ENCODE measurements at places on chromosomes 12 and 14.

DNA sequence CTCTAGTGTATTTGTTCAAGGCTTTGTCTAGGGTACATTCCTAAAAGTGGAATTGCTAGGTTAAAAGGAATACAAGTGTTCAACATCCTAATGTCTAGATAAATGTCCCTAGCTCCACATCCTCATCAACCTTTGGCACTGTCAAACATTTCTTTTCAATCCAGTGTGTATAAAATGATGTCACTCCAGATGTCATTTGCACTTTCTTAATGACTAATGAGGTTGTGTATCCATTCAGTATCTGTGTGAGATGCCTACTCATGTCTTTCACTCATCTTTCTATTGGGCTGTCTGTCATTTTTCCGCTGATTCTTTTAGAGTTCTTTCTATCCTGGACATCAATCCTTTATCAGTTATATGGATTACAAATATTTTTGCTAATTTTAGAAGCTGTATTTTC is 43.3 kb downstream of the ARMH4 start:
- DNase-seq = no peak
- H3K4me3 ChIP-seq = no peak overlapping the region
- H3K36me3 ChIP-seq = no peaks in the 10 kb centered on the region
- no peak overlapping the region for H3K27ac ChIP-seq
- H3K27me3 ChIP-seq = peaks cover 31% of the 10 kb centered on the region

- H3K27ac ChIP-seq = no peak overlapping the region
- no peaks in the 10 kb centered on the region for H3K4me1 ChIP-seq
- no peaks in the 10 kb centered on the region for H3K36me3 ChIP-seq
- no peak overlapping the region for H3K4me3 ChIP-seq
Measured at GRCh38 chr14:35695647-35696046, 113.4 kb downstream of the RALGAPA1 start.

DNA sequence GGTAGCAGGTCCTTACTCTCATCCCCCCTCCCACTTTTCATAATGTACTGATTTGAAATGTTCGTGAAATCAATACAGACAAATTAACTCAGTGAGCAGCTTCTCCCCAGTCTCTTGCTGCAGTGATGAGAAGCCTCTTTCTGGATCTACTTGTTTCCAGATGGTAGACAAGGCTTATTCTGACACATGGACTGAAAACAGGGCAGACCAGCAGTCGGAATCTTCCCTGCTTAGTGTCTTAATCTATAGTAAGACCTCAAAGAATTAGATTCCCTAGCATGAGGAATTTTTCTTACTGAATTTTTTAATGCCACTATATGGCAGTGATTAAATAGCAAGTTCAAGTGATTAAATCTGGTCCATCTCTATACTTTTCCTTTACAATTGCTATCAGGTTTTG is 120.1 kb downstream of the RGS6 start:
- H3K4me3 ChIP-seq = no peak overlapping the region
- no peaks in the 10 kb centered on the region for H3K27me3 ChIP-seq
- no peaks in the 10 kb centered on the region for H3K36me3 ChIP-seq
- no peak for DNase-seq
- no peaks in the 10 kb centered on the region for H3K4me1 ChIP-seq

- peak within 1 kb of the TSS; percentile 98 for H3K4me3 ChIP-seq
- peak within 1 kb of the TSS; percentile 66 for H3K27ac ChIP-seq
- H3K4me1 ChIP-seq = peaks cover 16% of the 10 kb centered on the region
- H3K36me3 ChIP-seq = peaks cover 7% of the 10 kb centered on the region
- no peaks in the 10 kb centered on the region for H3K27me3 ChIP-seq
- DNase-seq = peak; percentile 73
Measured at GRCh38 chr14:96362965-96363750, at the start of the genes ATG2B and GSKIP. ATG2B (minus strand) TSS chr14:96363341; CDS start chr14:96362976, 365 bp downstream. GSKIP (plus strand) TSS chr14:96363526; CDS start chr14:96382248, 18,722 bp downstream.

GRCh38 chr14:75128596-75128990 is 1.7 kb upstream of the NEK9 start:
- peaks cover 21% of the 10 kb centered on the region for H3K36me3 ChIP-seq
- peaks cover 18% of the 10 kb centered on the region for H3K4me1 ChIP-seq
- H3K27me3 ChIP-seq = no peaks in the 10 kb centered on the region
- H3K27ac ChIP-seq = no peak overlapping the region

GRCh38 chr12:26113181-26113654 is 11.6 kb downstream of the BHLHE41 start:
- peak overlapping the region; percentile 38 for H3K4me3 ChIP-seq
- H3K27me3 ChIP-seq = no peaks in the 10 kb centered on the region
- H3K36me3 ChIP-seq = peaks cover 4% of the 10 kb centered on the region
- H3K27ac ChIP-seq = peak overlapping the region; percentile 82

DNA sequence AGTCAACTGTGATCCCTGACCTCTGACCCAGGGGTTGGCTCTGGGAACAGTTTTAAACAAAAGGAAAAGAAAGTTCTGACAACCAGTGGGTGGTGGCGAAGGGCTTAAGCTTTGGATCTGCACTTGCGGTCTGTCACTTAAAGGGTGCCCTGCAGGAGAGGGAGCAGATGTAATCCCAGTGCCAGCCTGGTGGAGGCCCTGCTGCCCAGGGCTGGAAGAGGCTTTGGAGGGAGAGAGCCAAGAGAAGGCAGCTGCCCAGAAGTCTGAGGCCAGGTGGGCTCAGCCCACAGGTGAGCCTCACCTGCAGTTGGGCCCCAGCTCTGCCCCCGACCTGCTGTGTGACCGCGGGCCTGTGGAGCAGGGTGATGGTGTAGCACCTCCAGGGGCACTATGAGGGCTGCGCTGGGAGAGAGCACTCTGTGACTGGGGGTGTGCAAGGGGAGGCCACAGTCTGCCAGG is 19.1 kb downstream of the SH2B3 start:
- H3K4me1 ChIP-seq = peaks cover 22% of the 10 kb centered on the region
- no peak overlapping the region for H3K27ac ChIP-seq
- peaks cover 43% of the 10 kb centered on the region for H3K36me3 ChIP-seq
- H3K4me3 ChIP-seq = no peak overlapping the region
- no peaks in the 10 kb centered on the region for H3K27me3 ChIP-seq

- no peaks in the 10 kb centered on the region for H3K27me3 ChIP-seq
- H3K36me3 ChIP-seq = no peaks in the 10 kb centered on the region
- peaks cover 27% of the 10 kb centered on the region for H3K4me1 ChIP-seq
- no peak for DNase-seq
- H3K27ac ChIP-seq = no peak overlapping the region
Measured at GRCh38 chr12:3182426-3182825, 105.2 kb downstream of the TSPAN9 start.

- no peak overlapping the region for H3K27ac ChIP-seq
- H3K27me3 ChIP-seq = no peaks in the 10 kb centered on the region
- H3K36me3 ChIP-seq = no peaks in the 10 kb centered on the region
- no peaks in the 10 kb centered on the region for H3K4me1 ChIP-seq
Measured at GRCh38 chr12:22640851-22641250, 15.9 kb downstream of the ETNK1 start.

DNA sequence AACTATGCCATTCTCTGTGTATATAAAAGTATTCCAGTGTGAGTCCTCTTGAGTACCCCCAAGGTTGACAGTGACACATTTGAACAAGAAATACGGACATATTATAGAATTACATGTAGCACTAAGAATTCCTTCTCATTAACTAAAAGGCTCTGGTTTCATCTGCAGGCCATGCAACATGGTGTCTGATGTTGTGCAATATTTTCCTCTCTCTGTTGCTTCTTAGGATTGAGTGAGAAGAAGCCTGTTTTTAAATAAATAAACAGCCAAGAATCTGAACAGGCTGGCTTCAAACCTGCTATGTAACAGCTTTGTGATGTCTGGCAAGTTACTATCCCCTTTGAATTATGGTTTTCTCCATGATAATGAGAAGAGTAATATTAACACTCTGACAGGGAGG is 22.2 kb upstream of the CCER1 start:
- no peak for DNase-seq
- H3K27me3 ChIP-seq = no peaks in the 10 kb centered on the region
- peaks cover 47% of the 10 kb centered on the region for H3K4me1 ChIP-seq
- no peak overlapping the region for H3K27ac ChIP-seq
- no peak overlapping the region for H3K4me3 ChIP-seq

DNA sequence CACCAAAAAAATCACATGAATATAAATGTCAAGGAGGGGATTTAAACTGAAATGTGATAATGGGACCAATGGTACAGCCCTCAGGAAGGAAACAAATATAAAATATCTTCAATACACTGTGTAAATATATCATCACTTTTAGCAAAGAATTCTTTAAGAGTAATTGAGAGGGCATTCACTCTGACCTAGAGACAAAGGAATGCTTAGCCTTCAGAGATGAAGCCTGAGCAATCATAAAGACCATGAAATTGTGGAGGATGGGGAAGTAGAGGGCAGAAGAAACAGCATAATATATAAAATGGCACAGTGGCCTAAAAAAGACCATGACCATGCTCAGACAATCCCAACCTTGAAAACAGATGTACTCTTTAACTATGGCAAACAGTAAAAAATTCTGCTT is 20.4 kb downstream of the YAF2 start:
- no peaks in the 10 kb centered on the region for H3K27me3 ChIP-seq
- peak; percentile 6 for DNase-seq
- H3K4me3 ChIP-seq = no peak overlapping the region

GRCh38 chr12:69513297-69513696 is 43.1 kb downstream of the FRS2 start:
- H3K27me3 ChIP-seq = no peaks in the 10 kb centered on the region
- H3K36me3 ChIP-seq = no peaks in the 10 kb centered on the region
- no peak overlapping the region for H3K27ac ChIP-seq

DNA sequence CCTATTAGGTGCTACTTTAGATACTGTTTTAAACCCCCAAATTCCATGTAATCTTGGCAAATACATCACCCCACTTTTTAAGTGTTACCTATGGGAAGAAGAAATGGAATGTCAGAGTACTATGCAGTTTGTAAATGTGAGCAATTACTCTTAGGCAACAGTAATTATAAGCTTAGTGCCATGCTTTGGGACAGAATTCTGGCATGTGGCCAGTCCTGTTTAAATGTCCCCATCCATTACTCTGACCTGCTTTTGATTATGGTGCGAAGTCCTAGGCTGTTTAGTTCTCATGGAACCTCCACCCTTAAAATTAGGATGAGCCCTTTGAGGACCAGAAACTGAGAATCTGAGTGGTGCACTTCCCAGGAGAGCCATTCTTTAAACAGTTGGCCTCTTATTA is 321.4 kb upstream of the RGS6 start:
- no peak overlapping the region for H3K27ac ChIP-seq
- no peaks in the 10 kb centered on the region for H3K36me3 ChIP-seq
- H3K27me3 ChIP-seq = no peaks in the 10 kb centered on the region
- DNase-seq = no peak
